SJCRH30 (cell line): ENCODE measurements at places on chromosomes 2 and 18.

DNA sequence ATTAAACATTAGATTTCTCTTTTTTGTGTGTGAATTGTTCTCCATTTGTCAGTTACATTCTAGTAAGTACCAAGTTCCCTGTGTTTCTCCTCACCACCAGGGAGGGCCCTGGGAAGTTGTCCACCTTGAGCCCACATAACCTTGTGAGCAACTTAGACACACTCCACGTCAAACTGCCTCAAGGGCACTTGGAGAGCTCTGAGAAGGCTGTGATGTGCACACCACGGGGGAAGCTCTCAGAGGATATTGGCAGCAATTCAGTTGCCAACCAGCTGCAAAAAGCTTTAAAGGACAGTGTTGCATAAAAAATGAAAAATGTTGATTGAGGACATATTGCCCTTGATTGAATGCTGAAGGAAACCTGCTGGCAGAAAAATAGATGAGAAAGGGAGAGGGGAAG lies 743.6 kb downstream of the RNF144A start:
- DNase-seq: no peak
- H3K27ac ChIP-seq: no peak overlapping the region
- H3K27me3 ChIP-seq: no peaks in the 10 kb centered on the region
- no peaks in the 10 kb centered on the region for H3K36me3 ChIP-seq

- H3K36me3 ChIP-seq: no peaks in the 10 kb centered on the region
- H3K4me3 ChIP-seq: no peak overlapping the region
- peaks cover 7% of the 10 kb centered on the region; the same call in 1 of the 2 replicates for H3K27me3 ChIP-seq
- H3K27ac ChIP-seq: no peak overlapping the region
Observed at GRCh38 chr2:231686192-231687100, 21.9 kb upstream of the PTMA start.

DNA sequence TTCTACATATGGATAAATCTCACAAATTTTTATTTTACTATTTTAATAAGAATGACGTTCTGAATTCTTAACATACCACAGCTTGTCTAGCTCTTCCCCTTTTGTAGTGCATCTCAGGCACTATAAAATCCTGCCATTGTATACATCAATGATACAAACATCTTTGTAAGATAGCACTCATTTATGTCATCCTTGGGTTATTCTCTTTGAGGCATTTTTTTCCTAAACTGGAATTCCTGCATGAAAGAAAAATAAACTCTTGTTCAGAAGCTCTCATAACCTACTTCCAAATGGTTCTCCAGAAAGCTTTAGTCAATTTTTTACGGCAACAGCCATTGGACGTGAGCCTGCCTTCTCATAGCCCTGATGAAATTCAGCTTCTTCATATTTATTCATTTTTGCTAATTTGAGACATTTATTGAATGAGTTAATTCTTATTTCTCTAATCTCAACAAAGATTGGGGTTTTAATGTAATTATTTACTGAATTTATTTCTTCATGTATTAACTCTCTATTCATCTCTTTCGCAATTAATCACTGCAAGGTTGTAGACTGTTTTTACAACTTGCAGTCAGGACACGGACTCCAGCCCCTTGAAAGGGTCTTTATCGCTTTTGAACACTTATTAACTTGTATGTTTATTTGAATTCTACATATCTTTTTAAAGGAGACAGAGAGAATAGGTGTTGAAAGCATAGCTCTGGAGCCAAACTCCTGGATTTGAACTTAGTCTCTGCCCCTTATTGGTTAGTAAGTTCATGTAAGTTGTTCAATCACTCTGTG lies 57.6 kb upstream of the PARD3B start:
- H3K27ac ChIP-seq: peak overlapping the region; percentile 38; the same call in 1 of the 2 replicates
- no peak overlapping the region for H3K4me3 ChIP-seq
- peaks cover 19% of the 10 kb centered on the region; the same call in 1 of the 2 replicates for H3K4me1 ChIP-seq
- DNase-seq: no peak
- H3K27me3 ChIP-seq: no peaks in the 10 kb centered on the region
- no peaks in the 10 kb centered on the region for H3K36me3 ChIP-seq

GRCh38 chr2:174659069-174659900 lies 61.7 kb upstream of the WIPF1 start:
- H3K4me1 ChIP-seq: no peaks in the 10 kb centered on the region
- H3K4me3 ChIP-seq: no peak overlapping the region
- peaks cover 8% of the 10 kb centered on the region; the same call in 1 of the 2 replicates for H3K36me3 ChIP-seq
- H3K27me3 ChIP-seq: no peaks in the 10 kb centered on the region
- H3K27ac ChIP-seq: no peak overlapping the region

GRCh38 chr2:157256626-157257025 lies 879 bp upstream of the GALNT5 start:
- no peaks in the 10 kb centered on the region for H3K36me3 ChIP-seq
- H3K4me3 ChIP-seq: no peak overlapping the region
- H3K27ac ChIP-seq: no peak overlapping the region
- no peak for DNase-seq
- H3K4me1 ChIP-seq: 0 out of 2 replicates have a peak, but pooled peaks cover 4% of the 10 kb centered on the region

DNA sequence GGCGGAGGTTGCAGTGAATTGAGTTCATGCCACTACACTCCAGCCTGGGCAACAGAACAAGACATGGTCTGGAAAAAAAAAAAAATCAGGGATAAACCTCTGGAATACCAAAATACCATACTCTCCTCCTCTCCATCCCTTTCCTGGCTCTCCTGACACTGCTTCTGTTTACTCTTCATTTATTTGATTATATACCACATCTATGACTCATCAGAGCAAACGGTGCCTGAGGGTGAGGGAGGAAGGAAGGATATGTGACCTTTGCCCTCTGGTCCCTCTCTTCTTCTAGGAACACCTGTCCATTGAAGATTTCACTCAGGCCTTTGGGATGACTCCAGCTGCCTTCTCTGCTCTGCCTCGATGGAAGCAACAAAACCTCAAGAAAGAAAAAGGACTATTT lies 30.0 kb downstream of the VIL1 start:
- DNase-seq: peak; percentile 53
- H3K4me1 ChIP-seq: peaks cover 16% of the 10 kb centered on the region
- no peak overlapping the region for H3K27ac ChIP-seq
- H3K36me3 ChIP-seq: peaks cover 31% of the 10 kb centered on the region
- no peak overlapping the region for H3K4me3 ChIP-seq

DNA sequence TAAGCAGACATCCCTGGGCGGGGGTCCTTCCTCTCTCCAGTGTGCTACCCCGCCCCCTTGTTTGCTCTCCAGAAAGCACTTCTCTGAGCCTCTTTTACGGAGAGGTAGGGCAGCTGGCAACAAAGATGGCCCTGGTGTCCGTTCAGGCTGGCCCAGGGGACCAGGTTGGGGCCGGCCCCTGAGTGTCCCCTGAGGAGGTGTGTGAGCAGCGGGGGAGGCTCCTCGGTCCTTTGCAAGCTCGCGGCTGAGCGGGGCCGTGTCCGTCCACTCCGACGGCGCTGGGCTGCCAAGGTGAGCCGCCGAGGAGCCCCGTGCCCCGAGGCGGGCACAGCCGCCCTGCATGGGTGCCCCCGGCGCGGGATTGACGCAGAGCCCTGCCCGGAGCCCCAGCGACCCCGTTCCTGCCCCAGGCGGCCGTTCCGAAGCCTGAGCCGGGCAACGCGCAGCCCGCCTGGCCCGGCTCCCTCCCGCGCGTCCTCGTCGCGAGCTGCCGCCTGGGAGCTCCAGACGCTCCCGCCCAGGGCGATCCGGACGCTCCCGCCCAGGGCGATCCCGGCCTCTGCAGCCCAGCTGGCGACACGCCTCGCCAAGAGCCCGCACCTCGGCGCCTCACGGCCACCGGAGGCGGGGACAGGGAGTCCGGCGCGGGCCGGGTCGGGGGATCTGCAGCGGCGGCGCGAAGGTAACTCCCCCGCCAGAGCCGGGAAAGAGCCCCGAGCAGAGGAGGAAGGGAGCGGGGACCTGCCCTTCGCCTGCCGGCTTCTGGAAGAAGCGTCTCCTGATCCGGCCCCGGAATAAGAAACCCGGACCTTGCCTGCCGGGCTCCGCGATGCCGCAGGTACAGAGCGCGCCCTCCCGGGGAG lies at the start of gene PROKR1:
Gene PROKR1, plus strand, starts transcription at position 569 of the 863 bp plus-strand sequence. CDS start 2,243 bp downstream, outside the sequence.
- peak; percentile 46 for DNase-seq
- H3K4me3 ChIP-seq: peak within 1 kb of the TSS; percentile 57
- no peaks in the 10 kb centered on the region for H3K4me1 ChIP-seq
- peaks cover 16% of the 10 kb centered on the region for H3K27me3 ChIP-seq
- H3K27ac ChIP-seq: no peak within 1 kb of the TSS

DNA sequence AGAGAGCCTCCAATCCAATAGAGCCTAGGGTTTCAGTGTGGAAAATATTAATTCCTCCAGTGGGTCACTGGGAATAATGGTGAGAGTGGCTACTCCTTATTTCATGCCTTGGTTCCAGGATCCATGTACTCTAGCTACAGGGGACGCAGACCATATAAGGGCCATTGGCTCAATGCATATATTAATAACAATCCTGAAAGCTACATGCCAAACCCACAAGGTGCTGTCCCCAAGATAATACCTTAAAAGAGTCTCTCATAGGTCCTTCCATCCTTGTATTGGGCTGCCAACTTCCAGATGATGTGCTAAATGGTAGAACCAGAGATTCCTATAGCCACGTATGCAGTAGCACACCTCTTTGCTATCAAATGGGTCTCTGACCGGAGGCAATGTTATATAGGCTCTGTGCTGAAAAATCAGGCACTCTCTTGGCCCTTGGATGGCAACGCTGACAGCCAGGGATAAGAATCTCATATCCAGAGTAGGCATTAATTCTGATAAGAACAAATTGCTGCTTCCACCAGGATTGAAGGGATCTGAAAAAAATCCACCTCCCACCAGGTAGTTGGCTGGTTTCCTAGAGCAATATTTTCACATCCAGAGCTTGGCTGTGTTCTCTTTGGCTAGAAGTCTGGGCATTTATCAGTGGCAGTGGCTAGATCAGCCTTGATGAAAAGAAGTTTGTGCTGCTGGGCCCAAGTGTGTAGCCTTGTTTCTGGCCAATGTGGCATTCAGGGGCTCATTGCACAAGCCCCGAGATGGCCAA lies 218.1 kb upstream of the MGAT5 start:
- no peaks in the 10 kb centered on the region for H3K36me3 ChIP-seq
- DNase-seq: no peak
- no peaks in the 10 kb centered on the region; the same call in 1 of the 2 replicates for H3K27me3 ChIP-seq
- no peak overlapping the region for H3K27ac ChIP-seq
- H3K4me3 ChIP-seq: no peak overlapping the region

DNA sequence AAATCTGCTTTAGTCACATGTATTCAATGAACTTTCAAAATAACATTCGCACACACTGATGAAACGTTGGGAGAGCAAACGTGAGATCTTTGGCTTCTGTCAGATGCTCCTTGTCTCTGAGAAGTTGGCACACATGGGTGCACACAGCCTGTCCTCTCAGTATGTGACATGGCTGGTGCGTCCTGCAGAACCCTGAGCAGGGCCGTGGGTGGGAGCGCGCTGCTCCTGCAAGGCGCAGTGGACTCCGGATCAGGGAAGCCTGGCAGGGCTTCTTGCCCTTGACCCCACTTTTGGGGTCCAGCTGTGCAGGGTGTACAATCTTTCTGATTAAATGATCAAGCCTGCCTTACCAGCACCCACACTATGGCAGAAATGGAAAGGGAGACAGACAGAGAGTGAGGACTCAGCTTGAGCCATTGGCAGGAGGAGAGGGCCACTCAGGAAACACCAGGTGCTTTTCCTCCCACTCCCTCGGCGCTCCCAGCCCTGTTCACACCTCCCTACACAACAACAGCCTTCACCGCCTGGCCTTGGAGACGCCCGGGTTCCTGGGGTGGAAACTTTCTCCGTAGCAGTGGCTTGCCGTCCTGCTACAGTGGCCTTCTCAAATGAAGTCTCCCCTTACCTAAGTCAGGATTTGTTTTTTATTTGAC lies 108.4 kb upstream of the SNTG2 start:
- no peaks in the 10 kb centered on the region for H3K36me3 ChIP-seq
- H3K27ac ChIP-seq: no peak overlapping the region
- H3K4me1 ChIP-seq: no peaks in the 10 kb centered on the region
- no peak for DNase-seq

- H3K4me1 ChIP-seq: peaks cover 3% of the 10 kb centered on the region
- no peaks in the 10 kb centered on the region for H3K27me3 ChIP-seq
- H3K4me3 ChIP-seq: no peak overlapping the region
- DNase-seq: no peak
Observed at GRCh38 chr2:71685941-71686611, 232.7 kb downstream of the DYSF start.
